ENCODE measurements at places on chromosomes 13 and 19. TPM values are rescaled to one million over a fixed set of nuclear protein-coding genes. Genes with fewer than 3 reads are reported as not detected.

DNA sequence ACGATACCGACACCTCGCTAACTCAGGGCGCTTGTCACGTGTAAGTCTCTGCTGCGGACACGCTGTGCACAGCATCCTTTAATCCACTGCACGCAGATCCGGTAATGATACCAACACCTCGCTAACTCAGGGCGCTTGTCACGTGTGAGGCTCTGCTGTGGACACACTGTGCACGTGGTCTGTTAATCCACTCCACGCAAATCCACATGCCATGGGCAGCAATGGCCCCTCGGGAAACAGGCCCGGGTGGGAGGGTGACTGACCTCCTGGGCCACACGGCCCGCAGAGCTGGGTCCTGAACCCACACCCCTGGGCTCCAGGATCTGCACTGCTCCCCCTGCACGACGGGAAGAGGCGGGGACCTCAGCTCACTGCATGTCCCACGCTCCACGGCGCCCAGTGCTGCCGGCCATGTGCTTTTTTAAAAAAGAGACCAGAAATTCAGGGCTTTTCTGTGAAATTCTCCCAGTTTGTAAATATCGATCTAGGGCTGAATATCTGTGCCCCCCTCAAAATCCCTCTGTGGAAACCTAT is 16.1 kb downstream of the SHC2 start:
- H3K36me3 ChIP-seq = no peaks in the 10 kb centered on the region
- no peaks in the 10 kb centered on the region for H3K4me1 ChIP-seq
- DNase-seq = no peak
- no peak overlapping the region for H3K27ac ChIP-seq

GRCh38 chr19:662207-662961 is 630 bp downstream of the RNF126 start:
- peaks cover 7% of the 10 kb centered on the region for H3K27me3 ChIP-seq
- H3K4me1 ChIP-seq = peaks cover 12% of the 10 kb centered on the region
- H3K4me3 ChIP-seq = peak overlapping the region; percentile 100

MEIOSIN gene
- total RNA-seq = 0.06 TPM

DNA sequence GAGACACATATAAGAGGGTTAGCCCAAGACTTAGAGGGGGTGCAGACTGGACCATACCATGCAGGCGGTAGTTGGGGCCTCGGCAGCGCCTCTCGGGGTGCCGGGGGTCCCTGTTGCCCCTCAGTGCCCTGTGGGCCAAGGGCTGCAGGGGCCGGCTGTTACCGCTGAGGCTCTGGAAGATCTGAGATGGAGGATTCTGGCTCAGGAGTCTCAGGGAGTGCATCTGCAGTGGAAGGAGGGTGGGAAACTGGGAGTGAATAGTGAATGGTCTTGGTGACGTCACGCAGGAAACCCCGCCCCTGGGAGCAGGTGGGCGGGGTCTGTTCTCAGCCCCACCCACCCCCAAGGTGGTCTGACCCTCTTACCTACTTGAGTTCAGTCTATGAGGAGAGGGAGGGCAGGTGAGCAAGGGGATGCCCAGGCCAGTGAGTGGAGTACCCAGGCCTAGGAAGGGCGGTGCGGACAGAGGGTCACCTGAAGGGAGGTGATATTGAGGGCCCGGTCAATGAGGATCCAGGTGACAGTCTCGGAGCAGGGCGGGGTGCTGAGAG is 1.7 kb upstream of the DBP start:
- H3K4me3 ChIP-seq = no peak overlapping the region
- no peaks in the 10 kb centered on the region for H3K36me3 ChIP-seq
- H3K4me1 ChIP-seq = peaks cover 16% of the 10 kb centered on the region
- H3K27me3 ChIP-seq = no peaks in the 10 kb centered on the region

DNA sequence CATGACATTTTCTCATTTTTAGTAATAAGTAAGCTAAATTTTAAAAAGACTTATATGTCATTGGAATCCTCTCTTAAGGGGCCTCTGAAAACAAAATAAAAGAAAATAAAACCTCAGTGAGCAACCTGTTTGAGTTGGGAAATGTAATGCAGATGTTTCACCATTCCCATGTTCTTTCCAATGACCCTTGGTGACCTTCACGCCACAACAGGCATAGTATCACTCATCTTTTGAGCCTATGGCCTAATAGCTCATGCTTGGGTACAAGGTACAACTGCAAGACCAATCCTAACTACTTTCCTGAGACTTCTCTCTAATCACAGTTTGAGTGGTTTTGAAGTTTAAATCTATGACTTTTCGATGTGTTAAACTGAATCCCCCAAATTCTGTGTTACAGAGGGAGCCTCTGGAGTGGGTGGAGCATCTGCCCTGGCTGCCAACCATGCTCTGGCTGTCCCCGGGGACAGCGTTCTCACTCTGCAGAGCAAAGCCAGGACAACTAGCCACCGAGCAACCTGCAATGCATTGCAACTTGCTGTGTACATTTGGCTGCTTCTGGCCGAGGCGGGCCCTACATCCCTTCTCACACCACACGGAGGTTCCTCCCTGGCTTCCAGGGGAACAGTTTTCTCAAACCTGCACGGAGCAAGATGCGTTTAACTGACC is 307.9 kb upstream of the MAB21L1 start:
- H3K36me3 ChIP-seq = no peaks in the 10 kb centered on the region
- H3K27ac ChIP-seq = no peak overlapping the region
- H3K27me3 ChIP-seq = no peaks in the 10 kb centered on the region
- H3K4me1 ChIP-seq = peaks cover 42% of the 10 kb centered on the region
- no peak for DNase-seq

APC2 gene
- total RNA-seq = 12.2 TPM

ZNF681 gene
- total RNA-seq = 11.4 TPM

DNA sequence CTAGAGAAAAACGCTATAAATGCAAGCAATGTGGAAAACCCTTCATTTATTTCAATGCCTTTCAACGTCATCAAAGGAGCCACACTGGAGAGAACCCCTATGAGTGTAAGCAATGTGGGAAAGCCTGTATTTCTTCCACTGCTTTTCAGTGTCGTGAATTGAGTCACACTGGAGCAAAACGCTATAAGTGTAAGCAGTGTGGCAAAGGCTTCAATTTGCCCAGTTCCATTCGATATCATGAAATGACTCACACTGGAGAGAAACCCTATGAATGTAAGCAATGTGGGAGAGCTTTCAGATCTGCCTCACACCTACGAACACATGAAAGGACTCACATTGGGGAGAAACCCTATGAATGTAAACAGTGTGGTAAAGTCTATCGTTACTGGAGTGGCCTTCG is 27.4 kb downstream of the ZNF20 start:
- no peak overlapping the region for H3K27ac ChIP-seq
- peaks cover 52% of the 10 kb centered on the region for H3K36me3 ChIP-seq
- no peaks in the 10 kb centered on the region for H3K4me1 ChIP-seq
- DNase-seq = no peak

- H3K4me3 ChIP-seq = no peak overlapping the region
- no peaks in the 10 kb centered on the region for H3K27me3 ChIP-seq
- peak overlapping the region; percentile 63 for H3K27ac ChIP-seq
- no peaks in the 10 kb centered on the region for H3K36me3 ChIP-seq
- DNase-seq = no peak
Observed at GRCh38 chr19:38072776-38073750, 151.0 kb downstream of the DPF1 start.

SYNGR4 gene
- total RNA-seq = not detected

DNA sequence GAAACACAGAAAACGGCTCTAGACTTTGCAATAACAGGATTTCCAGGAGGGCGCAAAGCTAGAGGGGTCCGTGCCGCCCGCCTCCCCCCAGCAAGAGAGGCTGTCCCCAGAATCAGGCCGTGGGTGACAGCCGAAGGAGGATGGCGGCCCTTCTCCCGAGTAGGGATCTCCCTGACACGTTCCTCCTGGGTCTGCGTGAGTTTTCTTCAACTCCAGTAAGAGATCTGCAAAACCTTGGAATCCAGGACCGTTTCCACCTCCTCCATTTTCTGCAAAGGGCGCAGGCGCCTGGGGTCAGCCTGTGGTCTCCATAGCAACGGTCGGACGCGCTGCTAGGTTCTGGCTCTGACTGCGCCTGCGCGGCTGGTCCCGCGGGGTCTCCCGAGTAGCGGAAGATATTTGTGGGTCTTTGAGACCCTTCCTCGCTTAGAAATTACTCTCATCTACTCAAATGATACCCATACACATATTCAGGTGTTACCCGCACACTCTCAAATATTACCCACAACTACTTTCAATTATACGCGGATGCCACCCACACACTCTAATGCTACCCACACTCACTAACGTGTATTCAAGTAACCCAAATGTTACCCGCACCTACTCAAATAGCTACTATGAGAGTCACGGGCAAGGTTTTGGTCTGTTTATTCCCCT is 2.1 kb downstream of the PNMA8C start:
- peaks cover 46% of the 10 kb centered on the region for H3K27me3 ChIP-seq
- DNase-seq = peak; percentile 97
- H3K4me1 ChIP-seq = peaks cover 7% of the 10 kb centered on the region
- no peaks in the 10 kb centered on the region for H3K36me3 ChIP-seq
- H3K4me3 ChIP-seq = peak overlapping the region; percentile 67
- no peak overlapping the region for H3K27ac ChIP-seq

DNA sequence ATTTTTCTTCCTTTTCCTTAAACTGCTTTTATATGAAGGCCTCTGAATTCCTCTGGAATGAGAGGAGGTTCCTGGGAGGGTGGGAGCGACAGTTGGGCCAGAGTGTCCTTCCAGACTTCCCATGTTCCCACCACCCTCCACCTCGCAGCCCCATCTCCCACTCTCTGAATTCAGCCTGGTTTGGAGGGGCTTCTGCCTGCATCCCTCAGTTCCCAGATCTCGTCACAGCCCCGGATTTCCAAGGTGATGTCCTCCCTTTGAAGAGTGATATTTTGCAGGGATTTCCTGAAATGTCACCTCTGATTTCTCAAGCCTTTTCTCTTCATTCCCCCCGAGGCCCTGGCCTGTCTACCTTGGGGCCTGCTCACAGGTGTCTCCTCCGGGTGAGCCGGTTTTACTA is 16.7 kb upstream of the SLC7A9 start:
- no peak overlapping the region for H3K27ac ChIP-seq
- H3K36me3 ChIP-seq = no peaks in the 10 kb centered on the region
- no peaks in the 10 kb centered on the region for H3K4me1 ChIP-seq
- no peak overlapping the region for H3K4me3 ChIP-seq

KLC3 gene
- not detected for total RNA-seq

PPM1N gene
- total RNA-seq = 2.4 TPM

PEG3 gene
- not detected for total RNA-seq

GRCh38 chr13:46359714-46360113 is 27.3 kb downstream of the RUBCNL start:
- H3K36me3 ChIP-seq = no peaks in the 10 kb centered on the region
- H3K27ac ChIP-seq = no peak overlapping the region
- no peaks in the 10 kb centered on the region for H3K27me3 ChIP-seq
- H3K4me3 ChIP-seq = no peak overlapping the region

- H3K4me3 ChIP-seq = no peak overlapping the region
- peaks cover 50% of the 10 kb centered on the region for H3K36me3 ChIP-seq
- H3K4me1 ChIP-seq = no peaks in the 10 kb centered on the region
- no peak for DNase-seq
- H3K27ac ChIP-seq = no peak overlapping the region
Observed at GRCh38 chr13:79360095-79360494, 46.0 kb downstream of the RBM26 start.

IFI30 gene
- 0.62 TPM for total RNA-seq

GPR12 gene
- not detected for total RNA-seq

DNA sequence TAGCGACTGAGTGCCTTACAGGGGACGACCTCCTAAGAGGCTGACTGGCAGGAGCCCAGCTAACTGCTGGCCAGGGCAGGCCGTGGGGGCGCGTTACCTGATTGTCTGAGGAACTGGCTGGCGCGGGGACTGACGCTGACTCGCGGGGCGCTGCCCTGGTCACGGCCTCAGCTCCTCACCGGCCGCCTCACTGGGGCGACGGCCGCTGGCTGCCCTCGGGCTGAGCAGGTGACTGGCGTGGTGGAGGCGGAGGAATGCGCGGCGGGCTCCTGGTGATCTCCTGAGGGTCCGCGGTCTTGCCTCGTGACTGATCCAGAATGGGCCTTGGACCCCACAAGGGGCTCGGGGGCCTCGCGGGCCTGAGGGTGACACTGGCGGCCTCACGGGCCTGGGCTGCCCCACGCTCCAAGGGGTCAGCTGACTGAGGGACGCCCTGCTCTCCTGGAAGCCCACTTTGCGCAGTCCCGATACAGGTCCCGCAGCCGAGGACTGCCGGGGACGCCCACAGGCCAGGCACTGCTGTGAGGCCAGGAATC is 39.3 kb downstream of the SIGLEC7 start:
- no peaks in the 10 kb centered on the region for H3K36me3 ChIP-seq
- no peak overlapping the region for H3K27ac ChIP-seq
- no peak for DNase-seq
- H3K4me3 ChIP-seq = no peak overlapping the region

- peaks cover 93% of the 10 kb centered on the region for H3K27me3 ChIP-seq
- H3K4me3 ChIP-seq = peak overlapping the region; percentile 45
- no peak overlapping the region for H3K27ac ChIP-seq
- peaks cover 26% of the 10 kb centered on the region for H3K4me1 ChIP-seq
Observed at GRCh38 chr13:24746618-24747247, 17.2 kb upstream of the RNF17 start.

KCNJ14 gene
- total RNA-seq = 0.69 TPM

CYP4F8 gene
- total RNA-seq = not detected

DNA sequence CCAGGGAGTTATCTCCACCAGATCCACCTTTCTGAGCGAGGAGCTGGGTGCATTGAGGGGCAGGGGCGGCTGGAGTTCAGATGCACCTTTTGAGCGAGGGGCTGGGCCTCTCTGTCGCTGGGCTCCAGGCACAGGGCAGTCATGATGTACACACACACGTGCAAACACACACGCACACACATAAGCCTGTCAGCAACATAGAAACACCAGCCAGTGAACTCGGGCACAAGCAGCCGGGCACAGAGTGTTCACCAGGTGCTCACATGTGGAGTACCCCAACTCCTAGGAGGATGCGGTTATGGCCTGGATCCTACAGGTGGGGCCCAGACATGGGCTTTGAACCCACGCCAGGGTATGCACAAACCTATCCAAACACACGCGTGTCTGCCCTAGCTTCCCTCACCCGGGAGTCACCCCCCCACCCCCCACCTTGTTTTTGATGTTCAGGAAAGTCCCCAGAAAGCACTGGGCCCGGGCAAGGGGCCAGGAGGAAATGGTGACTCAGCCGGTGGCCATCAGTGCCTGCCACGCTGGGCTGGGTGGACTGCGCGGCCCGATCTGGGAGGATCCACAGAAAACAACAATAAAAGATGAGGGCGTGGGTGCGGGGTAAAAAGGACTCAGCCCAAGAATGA is 13.3 kb downstream of the ARRDC2 start:
- H3K4me1 ChIP-seq = no peaks in the 10 kb centered on the region
- no peak for DNase-seq
- H3K36me3 ChIP-seq = no peaks in the 10 kb centered on the region
- no peak overlapping the region for H3K4me3 ChIP-seq
- no peaks in the 10 kb centered on the region for H3K27me3 ChIP-seq
- no peak overlapping the region for H3K27ac ChIP-seq

GRCh38 chr19:57282011-57282643 is 1.8 kb downstream of the ZNF460 start:
- peaks cover 3% of the 10 kb centered on the region for H3K36me3 ChIP-seq
- H3K27me3 ChIP-seq = no peaks in the 10 kb centered on the region
- H3K4me3 ChIP-seq = peak overlapping the region; percentile 80

DNA sequence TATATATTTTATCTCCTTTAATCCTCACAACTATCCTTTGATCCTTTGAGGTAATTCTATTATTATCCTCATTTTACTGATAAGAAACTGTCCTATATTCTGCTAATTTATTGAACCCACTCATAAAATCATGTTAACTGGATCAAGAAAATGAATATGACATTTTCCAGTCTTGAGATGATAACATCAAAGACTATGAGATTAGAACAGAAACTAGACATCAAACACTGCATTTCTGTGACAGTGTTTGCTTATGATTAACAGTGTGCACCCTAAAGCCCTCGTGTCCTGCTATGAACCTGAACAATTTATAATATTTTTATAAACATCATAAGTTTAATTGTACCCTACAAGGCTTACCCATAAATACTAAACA is 96.3 kb downstream of the TBC1D4 start:
- DNase-seq = no peak
- H3K36me3 ChIP-seq = no peaks in the 10 kb centered on the region
